ENCODE measurements at places on chromosomes 7 and 10.
A peak's percentile ranks its signal among the peaks of the same experiment; 100 is the strongest.

DNA sequence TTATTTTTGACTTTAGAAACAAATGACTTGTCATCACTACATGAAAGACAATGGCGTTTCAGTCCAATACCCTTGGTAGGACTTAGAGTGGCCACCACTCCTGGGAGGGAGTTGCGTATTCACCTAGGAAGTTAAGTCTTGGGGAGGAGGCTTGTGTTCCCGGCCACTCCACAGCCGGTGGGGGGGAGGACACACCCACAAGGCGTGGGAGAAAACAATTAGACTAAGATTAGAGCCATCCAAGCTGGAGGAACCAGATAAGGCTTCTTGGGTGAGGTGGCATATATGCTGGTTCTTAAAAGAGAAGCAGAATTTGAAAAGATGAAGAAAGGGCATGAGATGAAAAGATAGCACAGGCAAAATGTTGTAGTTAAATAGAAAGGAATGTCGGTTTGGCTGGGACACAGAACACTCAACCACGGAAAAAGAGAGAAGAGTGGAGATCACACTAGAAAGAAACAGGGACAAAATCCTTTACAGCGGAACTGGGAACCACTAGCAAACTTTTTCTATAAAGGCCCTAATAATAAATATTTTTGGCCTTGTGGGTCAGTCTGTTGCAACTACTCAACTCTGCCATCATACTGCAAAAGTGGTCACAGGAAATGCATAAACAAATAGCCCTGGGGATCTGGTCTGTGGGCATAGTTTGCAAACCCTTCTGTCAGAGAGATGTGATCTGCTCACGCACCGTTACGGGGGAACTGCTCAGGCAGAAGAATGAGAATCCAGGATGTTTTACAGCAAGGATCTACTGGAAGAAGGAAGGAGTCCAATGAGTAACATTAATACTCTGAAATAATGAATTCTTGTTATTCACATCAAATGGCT, 651.8 kb downstream of the PARD3 start:
- peak; percentile 44 for DNase-seq

- no peak for DNase-seq
These were observed 138.7 kb downstream of the BTAF1 start for GRCh38 chr10:92062273-92062672.

GRCh38 chr10:44300666-44301649, 83.9 kb downstream of the CXCL12 start:
- peak; percentile 99 for DNase-seq

DNA sequence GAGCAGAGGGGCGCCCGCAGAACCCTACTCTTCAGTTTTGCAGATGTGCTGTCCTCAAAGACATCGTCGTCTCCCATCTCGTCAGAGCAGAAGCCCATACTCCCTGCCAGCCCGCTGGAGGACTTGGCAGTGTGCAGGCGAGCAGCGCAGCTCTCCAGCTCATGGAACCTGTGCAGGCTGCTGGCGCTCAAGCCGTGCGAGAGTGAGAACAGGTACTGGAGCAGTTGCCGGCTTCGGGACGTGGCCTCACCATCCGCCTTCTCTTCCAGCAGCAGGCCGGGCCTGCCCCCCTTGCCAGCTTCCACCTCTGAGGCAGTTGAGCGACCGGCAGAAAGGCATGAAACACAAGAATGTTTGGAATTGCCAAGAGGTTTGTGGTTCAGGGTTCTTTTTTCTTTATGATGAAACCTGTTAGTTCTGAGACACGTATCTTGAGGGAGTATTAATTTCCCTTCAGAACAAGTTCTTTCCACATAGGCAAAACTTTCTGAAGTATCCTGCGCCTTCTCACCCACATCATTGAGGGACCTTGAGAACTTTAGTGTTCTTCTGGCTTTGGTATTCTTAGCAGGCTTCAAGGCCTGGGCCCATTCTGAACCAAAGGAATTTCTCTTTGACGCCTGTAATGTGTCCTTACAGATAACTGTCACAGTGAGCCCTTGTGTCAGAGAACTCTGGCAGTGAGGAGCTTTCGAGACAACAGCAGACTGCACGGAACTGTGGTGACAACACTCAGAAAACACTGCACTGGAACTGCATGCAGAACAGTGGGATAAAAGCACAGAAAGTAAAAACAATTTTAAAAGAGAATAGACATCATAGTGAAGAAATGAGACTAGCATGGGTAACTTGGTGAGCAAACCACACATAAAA, 89.5 kb downstream of the ALOX5 start:
- no peak for DNase-seq

DNA sequence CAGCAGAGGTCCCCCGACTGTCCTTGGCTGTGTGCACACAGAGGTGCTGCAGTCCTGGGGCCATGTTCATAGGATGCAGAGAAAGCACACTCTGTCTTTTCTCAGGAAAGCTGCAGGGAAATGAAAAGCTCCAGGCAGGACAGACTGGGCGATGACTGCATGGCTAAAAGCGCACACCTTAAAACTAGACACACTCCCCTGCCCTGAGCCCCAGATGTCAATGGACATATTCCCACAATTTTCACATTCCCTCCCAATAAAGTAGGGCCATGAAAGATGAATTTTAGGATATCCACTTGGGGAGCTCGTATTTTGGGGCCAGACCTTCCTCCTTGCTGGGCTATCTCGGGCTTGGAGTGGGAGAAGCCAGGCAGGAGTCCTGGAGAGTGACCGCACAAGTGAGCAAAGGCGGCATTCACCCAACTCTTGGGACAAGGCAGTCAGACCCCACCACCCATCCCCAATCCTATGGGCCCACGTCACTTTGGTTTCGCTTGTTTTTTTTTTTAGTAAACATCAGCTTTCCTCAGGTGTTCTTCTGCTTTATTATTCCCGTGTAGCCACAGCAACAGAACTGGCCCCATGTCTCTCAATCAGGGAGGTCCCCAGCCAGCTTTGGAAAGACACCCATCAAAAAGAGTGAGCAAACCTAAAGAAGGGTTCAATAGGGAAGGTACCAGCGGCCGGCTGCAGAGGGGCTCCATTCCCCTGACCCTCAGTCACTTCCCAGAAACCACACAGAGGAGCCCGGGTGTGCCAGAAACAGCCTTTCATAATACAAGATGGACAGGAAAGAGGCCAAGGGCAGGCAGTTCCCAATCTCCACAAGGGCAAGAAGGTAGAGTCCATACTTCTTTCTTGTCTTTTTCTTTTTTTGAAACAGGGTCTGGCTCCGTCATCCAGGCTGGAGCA, 12.7 kb downstream of the GPRIN2 start:
- no peak for DNase-seq
